C1 segment of cervical spinal cord (tissue), 14 donors: ENCODE measurements at places on chromosomes 2 and 18.

DNA sequence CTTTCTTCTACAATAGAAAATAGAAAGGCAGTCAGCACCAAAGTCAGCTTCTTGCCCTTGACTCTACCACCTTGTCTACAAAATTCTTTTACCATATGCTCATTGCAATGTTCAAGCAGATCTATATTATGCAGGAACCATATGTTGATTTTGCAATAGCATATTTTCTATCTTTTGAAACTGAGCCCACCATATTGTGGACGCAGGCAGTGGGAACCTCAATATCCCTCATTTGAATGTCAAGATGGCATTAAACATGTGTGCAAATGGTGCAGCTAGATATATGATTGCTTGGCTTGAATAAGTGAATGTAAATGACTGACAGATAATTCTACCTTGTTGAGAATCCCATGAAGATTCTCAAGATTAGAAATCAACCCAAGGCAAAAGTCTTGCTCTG lies 412.7 kb upstream of the FSHR start:
- no peak for DNase-seq

GRCh38 chr2:199770716-199771115 lies 80.3 kb downstream of the FTCDNL1 start:
- DNase-seq = no peak

DNA sequence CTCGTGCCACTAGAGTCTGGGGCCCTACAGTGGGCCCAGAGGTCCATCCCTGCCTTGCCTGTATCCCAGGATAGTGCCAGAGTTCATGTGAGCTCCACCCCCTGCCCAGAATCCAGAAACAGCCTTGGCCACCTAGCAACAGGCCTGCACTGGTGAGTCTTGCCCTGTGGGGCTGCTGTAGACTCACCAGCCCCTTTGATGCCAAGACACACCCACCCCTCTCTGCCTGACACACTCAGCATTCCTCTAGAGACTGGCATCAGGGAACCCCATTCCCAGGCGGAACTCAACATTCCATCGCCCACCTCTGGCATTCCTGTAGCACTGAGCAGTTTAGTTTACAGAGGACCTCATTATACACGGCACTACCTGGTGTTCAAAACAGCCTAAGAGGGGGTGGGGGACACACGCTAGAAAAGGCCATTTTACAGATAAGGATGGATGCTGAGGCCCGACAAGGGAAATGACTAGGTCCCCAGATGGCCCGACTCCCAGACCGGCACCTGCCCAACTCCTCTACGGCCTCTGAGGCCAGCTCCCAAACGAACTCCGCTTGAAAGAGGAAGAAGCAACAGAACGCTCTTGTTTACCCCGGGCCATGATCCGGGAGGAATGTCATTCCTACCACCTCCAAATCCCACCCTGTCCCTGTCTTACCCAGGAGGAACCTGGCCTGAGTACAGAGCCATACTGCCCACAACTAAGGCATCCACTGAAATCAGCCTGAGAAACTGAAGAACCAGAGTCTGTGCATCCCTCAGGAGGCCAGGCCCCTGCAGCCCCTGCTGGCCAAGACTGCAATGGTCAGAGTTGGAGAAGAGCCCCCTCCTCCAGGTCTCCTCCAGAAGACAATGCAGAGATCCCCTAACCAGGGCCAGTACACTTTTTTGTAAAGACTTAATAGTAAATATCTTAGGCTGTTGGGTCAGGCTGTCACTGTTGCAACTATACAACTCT lies 180.2 kb downstream of the TNS1 start:
- DNase-seq = no peak

GRCh38 chr2:40546439-40547191 lies 94.7 kb upstream of the SLC8A1 start:
- no peak for DNase-seq

GRCh38 chr18:74725690-74726089 lies 128.0 kb downstream of the ZNF407 start:
- no peak for DNase-seq

DNA sequence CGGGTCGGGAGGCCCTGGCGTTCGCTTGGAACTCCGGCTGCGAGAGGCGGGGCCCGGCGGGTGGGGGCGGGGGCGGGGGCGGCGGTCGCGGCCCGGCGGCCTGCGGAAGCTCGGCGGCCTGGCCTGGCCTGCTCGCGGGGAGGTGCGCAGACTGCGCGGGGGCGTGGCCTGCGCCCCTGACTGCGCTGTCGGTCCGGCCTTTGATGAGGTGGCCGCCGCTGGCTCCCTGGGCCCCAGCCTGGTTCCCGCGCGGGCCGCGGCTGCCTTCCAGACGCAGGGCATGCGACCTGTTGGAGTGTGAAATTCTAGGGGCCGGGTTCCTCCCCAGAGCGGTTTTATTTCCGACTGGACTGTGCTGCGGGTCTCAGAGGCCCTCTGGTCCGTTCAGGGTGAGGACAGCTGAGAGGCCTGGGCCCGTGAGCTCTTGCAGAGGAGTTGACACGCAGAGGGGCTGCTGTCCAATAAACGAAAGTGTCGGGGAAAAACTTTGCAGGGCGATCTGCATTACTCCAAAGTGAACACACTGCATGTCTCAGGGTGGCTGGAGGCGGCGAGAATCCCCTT lies 629 bp downstream of the NRBP1 start:
- DNase-seq = peak; percentile 84

- no peak for DNase-seq
Observed at GRCh38 chr2:52862801-52863200, 904.8 kb upstream of the CHAC2 start.

GRCh38 chr18:49061991-49062831 lies 111.4 kb upstream of the SMAD7 start:
- DNase-seq = no peak

DNA sequence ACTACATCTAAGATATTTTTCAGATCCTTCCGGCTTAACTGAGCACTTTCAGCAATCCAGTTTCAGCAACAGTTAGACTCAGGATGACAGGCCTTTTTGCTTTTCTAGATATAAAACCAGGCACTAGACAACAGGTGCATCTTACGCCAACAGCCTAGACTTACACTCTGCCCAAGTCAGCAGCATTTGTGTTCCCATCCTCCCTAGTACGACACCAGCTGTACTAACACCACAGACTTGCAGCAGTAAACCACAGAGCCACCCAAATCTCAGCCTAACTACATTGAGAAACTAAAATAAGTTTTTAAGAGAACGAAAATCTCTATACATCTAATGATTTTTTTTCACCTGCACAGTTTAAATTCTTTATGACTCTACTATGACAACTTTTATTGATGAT lies 89.9 kb upstream of the DNMT3A start:
- no peak for DNase-seq

DNA sequence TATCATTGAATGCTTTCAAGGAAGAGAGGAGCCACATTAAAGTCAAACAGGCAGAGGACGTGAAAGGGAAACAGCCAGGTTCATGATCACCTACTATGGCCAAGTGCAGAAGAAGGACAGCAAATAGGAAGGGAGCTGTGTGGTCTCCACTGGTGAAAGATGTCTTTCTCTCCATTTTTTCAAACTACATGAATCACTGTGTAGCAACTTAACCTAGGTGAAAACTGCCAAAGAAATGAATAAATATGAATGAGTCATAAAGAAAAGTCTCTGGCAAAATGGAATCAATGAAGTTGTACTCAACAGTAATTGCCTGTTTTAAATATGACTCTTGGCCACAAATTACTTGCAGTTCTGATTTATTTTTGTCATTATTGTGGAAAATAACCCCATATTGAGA lies 452.6 kb upstream of the PKDCC start:
- DNase-seq = no peak

- no peak for DNase-seq
Observed at GRCh38 chr18:25786758-25787157, 303.7 kb downstream of the SS18 start.

GRCh38 chr2:186093174-186093573 lies 354.6 kb downstream of the FSIP2 start:
- no peak for DNase-seq

DNA sequence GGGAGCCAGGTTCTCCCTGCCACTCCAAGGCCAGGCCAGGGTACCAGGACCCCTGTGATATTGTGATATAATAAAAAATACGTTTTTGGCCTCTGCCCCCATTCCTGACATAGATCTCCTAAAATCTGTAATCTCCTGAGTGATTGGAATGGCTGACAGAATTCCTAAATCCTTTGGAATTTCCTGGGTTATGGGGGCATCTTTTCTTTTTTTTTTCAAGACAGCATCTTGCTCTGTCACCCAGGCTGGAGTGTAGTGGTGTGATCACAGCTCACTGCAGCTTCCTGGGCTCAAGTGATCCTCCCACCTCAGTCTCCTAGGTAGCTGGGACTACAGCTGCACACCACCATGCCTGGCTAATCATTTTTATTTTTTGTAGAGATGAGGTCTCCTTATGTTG lies 26.2 kb upstream of the TUBB6 start:
- no peak for DNase-seq

GRCh38 chr18:53947092-53947640 lies 277.3 kb downstream of the MBD2 start:
- DNase-seq = no peak

DNA sequence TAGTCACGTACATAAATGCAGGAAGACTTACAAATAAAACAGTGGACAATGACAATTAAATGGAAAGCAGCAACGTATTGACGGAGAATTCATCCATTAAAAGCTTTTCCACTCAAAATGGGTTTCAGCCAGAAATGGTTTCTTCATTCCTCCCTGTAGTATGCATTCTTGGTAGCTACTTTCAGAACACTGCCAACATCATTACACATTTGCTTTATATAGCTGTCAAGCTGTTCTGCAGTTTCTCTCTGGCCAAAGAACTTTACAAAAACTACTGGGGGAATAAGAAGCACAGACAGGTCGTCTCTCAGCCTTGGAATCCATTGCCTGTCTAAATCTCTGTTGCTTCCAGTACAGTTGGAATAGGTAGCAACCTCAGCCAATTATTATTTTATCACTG lies 84.1 kb upstream of the NCKAP5 start:
- no peak for DNase-seq

DNA sequence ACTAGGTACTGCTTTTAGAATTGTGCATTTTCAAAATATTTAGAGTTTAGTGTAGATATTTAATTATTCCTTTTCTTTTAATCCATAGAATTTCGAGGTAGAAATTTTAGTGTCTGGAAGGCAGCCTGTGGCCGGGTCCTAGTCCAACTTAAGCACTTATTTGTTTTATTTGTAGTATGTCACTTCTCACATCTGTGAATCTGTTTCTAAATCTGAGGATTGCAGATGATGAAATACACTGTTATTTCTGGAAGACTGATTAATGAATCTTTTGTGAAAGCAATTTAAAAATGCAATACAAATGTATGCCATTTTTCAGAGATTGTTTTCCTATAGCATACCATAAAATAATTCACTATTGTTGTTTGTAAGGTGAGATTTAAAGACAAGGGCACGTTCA lies 483.9 kb upstream of the TRIB2 start:
- DNase-seq = no peak

- no peak for DNase-seq
Observed at GRCh38 chr2:214674278-214674677, 135.2 kb downstream of the BARD1 start.

- no peak for DNase-seq
Observed at GRCh38 chr2:77590298-77590917, 68.2 kb upstream of the LRRTM4 start.

GRCh38 chr2:201261471-201261870 lies 1.1 kb downstream of the CASP8 start:
- DNase-seq = no peak

DNA sequence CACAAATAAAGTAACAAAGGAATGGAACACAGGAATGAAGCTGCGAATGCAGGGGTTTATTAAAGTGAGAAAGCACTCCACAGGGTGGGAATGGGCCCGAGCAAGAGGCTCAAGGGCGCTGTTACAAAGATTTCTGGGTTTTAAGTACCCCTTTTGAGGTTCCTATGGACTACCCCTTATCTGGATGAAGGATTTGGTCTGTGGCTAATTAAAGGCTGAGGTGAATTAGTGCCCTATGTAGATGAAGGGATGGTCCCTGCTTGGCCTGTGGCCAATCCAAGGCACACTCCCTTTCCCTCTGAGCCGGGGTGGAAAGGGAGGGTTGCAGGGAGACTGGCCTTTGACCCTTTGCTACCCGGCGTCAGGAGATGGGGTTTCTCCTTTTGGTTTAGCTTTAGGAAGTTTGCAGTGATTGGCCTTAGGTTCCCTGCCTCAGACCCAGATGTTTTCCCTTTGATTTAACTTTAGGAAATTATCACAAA lies 47.5 kb upstream of the CNGA3 start:
- DNase-seq = no peak

DNA sequence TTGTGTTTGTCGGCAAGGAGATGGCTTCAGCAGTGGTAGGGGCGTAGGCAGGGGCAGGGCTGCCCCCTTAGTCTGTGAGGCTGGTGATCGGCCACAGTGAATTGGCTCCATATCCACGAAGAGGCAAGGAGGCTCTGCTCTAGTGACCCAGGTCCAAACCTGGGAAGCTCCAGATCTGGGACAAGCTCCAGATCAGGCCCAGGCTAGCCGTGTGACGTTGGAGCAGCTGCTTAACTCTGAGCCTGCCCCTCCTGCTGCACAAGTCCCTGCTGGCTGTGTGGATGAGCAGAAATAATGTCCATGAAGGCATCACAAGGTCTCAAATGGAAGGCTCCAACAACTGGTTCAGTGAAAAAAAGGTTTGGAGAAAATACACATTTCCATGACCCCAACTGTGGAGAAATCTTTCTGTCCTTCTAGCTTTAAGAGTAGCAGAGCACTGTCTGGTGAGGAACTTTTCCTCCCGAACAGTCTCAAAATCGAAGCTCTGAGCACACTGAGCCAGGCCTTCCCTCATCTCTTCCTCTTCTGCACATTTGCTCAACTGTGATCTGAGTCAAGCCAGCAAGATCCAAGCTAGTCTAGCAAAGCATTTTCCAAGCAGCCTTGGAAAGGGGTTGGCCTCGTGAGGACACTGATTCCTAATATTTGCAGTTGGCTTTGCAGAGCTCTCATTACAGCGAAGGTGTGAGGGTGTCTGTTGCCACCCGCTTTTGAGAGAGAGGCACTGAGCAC lies 67.0 kb upstream of the TCF7L1 start:
- DNase-seq = no peak

- DNase-seq = peak; percentile 68
Observed at GRCh38 chr2:230865766-230866755, 1.3 kb downstream of the ITM2C start.
